ENCODE measurements at places on chromosomes 2 and 18.

DNA sequence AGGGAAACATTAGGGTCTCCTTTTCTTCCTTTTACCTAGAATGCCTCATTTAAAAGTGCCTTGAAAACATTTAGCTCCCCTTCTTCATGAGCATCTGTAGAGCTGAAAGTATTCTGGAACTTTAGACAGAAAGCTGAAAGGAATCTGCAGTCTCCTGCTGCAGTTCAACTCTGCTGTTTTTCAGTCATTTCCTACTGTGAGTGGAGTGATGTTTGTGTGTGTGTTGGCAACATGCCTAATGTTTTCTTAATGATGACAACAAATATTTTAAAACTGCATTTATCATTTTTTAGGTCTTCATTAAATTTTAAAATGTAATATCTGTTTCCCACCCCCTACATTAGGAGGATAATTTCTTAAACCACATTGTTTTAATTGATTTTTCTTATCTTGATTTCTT is 66.6 kb downstream of the TWSG1 start:
- no peak for DNase-seq

DNA sequence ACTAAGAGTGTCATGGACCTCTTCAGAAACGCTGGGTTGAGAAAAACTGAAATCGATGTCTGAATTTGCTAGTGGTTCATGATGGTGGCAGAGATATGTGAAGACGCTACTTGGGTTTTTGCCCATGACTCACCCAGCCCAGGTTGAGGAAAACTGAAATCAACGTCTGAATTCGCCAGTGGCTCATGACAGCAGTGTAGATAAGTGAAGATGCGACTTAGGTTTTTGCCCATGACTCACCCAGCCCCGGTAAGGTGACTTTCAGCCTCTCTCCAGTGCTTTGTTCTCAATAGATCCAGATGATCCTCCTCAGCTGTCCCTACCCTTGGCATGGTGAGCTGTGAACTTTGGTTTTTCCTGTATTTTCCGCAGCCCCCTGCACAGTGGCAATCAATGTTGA is 105.3 kb upstream of the SIX3 start:
- no peak for DNase-seq

GRCh38 chr18:36322734-36323133 is 25.2 kb downstream of the FHOD3 start:
- no peak for DNase-seq

GRCh38 chr18:50622320-50622719 is 62.4 kb downstream of the MAPK4 start:
- DNase-seq = no peak

DNA sequence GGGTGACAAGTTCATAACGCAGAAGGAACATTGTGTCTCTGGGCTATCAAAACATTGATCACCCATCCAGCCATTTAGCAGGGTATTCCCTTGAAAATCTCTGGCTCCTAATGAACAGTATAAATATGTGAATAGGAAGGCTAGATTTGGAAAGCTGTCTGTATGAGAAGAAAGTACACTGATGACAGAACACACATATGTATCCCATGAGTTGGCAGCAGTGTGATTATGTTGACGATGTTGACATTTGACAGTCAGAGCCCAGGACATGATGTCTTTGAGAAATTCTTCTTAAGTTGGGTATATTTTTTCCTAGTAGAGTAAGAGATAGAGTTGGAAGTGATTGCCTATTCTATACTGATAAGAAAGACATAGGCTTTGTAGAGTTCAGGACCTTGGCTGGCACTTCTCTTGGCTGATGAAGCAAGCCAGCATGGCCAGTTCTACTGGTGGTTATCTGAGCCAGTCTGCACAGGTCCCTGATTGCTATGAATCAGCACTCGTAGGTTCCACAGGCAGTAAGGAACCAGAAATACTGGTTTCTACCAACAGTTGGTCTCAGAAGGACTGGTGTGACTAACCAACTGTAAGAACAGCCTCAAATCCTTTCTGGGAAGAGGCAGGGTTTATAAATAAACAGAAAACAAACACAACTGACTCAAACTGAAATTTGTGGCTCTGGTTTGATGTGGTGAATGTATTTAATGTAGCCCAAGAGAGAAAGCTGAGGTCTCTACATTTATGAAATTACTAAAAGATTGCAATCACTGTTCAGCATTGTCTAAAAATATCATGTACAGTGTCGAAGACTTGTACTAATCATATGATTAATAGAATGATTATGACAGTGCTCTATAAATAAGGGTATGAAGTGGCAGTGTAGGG is 43.9 kb upstream of the RAPH1 start:
- DNase-seq = no peak

DNA sequence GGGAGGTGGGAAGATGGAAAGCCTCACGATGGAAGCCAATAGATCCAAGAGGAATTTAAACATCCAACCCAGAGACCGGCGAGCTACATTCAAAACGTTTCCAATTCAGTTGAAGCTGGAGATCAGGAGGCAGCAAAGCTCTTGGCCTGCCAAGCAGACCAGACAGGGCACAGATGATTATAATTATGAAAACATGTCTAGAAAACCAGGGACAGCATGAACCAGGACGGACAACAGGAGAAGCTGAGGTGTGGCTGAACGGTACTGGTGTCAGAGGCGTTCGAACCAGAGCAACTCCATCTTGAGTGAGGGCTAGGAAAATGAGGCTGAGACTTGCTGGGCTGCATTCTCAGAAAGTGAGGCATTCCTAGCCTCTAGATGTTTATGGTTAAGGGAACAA is 102.2 kb upstream of the CCDC150 start:
- DNase-seq = no peak

GRCh38 chr2:110994250-110994961 is 126.3 kb upstream of the BCL2L11 start:
- DNase-seq = no peak

- no peak for DNase-seq
These were observed 23.0 kb upstream of the SMAD2 start for GRCh38 chr18:47953471-47953931.

DNA sequence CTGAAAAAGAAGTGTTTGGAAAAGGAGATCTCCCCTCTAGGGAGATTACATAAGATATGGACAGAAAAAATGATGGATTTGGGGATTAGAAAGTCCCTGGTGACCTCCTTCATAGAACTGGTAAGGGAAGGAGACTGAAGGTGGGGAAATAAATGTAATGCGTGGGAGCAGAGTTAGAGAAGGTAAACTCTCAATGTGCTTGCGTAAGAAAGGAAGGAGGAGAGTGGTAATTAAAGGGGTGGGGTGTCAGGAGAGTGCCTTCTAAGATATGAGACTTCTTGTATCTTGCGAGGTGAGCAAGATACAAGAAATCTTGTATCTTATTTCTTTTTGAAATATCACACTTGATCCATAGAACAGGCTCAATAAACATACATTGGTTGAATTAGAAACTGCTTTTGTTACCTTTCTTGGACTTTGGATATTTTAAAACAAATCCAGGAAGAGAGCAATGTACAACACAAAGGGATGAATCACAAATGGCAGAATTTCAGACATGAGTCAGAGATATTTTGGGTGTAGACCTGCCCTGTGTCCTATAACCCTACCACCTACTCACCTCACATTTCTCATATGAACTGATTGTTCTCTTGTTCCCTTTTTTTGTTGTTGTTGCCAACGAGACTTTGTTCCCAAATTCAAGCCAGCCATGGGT is 342.4 kb downstream of the INSIG2 start:
- no peak for DNase-seq

GRCh38 chr2:16166327-16166981 is 226.1 kb downstream of the MYCN start:
- no peak for DNase-seq

- DNase-seq = no peak
These were observed 52.4 kb downstream of the STK39 start for GRCh38 chr2:168194784-168195522.

DNA sequence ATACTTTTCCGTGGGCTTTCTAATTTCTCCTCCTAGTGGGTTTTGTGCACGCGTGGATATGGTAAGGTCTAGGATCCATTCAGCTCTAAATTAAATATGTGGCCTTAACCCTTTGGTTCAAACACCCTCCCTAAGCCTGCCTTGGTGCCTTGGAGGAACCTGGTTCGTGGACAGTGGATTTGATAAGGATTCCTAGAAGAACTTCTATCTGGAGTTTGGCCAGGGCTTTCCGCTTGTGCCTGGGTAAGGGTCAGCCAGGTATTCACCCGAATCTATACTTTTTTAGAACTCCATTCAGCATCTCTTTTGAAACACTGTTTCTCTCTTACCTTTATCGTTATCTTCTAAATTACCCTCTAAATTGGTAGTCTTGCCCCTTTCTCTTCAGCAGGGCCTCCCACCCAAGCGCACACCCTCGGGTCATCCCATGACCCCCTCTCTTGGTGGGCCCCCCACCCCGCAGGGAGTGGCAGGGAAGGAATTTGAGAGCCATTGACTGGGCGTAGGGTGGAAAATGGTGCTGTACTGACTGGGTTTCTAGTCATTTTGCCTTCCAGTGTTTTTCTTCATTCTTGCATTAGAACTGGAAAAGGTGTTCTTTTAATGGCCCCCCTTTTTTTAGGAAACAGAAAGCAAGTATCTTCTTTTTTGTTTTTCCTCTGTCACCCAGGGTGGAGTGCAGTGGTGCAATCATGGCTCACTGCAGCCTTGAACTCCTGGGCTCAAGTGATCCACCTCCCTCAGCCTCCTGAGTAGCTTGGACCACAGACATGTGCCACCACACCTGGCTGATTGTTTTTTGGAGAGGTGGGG is 1.8 kb downstream of the SOCS6 start:
- DNase-seq = no peak

DNA sequence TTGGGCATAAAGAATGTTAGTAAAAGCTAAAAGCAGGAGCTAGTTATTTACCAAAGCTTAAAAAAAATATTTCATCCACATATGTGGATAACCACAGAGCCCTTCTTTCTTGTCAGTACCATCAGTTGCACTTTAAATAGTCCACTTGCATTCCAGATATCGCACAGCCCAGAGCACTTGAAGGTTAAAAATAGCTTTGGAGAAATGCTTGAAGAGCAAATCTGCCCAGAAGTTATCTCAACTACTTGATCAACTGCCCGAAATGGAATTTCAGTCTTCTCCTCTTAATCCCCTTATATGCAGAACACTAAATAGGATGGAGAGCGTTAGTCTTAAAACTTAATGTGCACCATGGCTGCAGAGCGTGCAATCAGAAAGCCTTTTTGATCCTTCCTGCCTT is 148.3 kb downstream of the PLEKHA3 start:
- no peak for DNase-seq

- DNase-seq = no peak
These were observed 60.9 kb downstream of the ICOS start for GRCh38 chr2:203997481-203997880.

GRCh38 chr2:59276033-59276432 is 1034.9 kb upstream of the FANCL start:
- no peak for DNase-seq

DNA sequence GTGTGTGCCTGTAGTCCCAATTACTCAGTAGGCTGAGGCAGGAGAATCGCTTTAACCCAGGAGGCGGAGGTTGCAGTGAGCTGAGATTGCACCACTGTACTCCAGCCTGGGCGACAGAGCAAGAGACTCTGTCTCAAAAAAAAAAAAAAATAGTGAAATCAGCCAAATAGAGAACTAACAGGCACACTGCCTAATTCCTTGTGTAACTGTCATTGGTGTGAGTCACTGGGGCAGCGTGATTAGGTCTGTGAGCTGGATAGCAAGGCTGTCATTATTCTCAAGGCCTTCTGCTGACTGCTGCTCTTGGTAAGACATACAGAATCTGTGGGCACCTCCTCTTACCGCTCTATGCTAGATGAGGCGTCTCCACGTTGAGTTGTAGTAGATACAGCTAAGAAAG is 270.3 kb downstream of the NEDD4L start:
- DNase-seq = no peak

DNA sequence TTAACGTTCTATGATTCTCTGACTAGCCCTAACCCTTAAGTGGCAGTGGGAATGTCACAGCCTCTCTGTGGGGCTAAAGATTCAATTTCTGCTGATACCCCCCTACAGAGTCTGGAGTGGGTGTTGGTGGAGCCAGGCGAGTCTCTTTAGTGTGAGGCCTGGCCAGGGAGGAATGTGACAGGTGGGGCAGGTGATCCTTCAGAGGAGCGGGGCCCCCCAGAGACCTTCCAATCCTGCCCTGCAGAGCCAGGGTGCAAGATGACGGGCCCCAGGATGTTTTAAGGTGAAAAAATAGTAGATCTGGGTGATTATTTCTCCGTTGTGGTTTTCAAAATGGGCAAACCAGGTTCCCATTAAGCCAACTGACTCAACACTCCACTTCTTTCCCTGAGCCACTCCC is 28.2 kb upstream of the DNMT3A start:
- no peak for DNase-seq

Measured in activated CD4-positive, CD25-positive, alpha-beta regulatory T cell (primary cell).